ENCODE measurements at places on chromosomes 5 and 9. TPM values are rescaled to one million over a fixed set of nuclear protein-coding genes. Genes with fewer than 3 reads are reported as not detected.

IL5 gene
- polyA plus RNA-seq = not detected

PTPN3 gene
- 54.6 TPM for polyA plus RNA-seq

PRRT1B gene
- polyA plus RNA-seq = 0.57 TPM

SPINK7 gene
- polyA plus RNA-seq = not detected

PCDHB7 gene
- 5.9 TPM for polyA plus RNA-seq

OBP2A gene
- 0.29 TPM for polyA plus RNA-seq

GRIA1 gene
- polyA plus RNA-seq = 1.9 TPM

KCNN2 gene
- polyA plus RNA-seq = 3.4 TPM

All from left renal pelvis (tissue), 4 donors.